AG08395 (cell line): ENCODE measurements at places on chromosomes 1 and 21.

- DNase-seq, result no peak
Measured at GRCh38 chr1:97864615-97865014, 56.2 kb downstream of the DPYD start.

DNA sequence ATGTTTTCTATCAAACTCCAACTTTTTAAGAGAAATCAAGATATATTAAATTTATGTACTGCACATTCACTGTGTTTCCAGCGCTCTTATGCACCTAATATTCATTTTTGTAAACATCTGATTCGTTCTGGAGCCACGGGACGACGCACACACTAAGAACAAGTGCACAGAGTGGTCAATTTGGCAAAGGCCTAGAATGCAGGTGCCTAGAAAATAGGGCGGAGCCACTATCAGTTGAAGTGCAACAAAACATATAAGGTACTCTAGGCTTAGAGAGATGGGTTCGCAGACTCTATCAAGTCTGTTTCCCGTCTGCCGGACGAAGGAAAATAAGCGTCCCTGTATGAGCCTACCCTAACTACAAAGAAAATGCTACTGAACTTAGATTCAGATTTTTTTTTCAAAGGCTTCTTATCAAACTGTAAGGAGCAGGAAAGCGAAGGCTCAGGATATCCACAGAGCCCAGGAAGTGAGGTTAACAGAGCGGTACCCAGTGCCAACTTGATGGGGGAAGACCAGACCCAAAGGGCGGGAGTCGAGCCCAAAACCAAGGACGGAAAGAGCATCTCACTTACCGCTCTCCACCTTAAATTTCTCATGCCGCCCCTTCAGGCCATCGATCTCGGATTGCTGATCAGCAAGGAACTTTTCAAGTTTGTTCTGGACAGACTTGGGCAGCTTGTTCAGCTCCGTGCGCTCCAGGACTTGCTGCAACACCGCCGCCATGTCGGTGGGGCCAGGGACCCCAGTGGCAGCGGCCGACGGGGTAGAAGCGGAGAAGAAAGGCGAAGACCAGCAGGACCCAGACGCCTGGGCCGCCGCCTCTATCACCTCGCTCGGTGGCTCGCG lies 526 bp downstream of the TPR start:
- peak; percentile 21 for DNase-seq

DNA sequence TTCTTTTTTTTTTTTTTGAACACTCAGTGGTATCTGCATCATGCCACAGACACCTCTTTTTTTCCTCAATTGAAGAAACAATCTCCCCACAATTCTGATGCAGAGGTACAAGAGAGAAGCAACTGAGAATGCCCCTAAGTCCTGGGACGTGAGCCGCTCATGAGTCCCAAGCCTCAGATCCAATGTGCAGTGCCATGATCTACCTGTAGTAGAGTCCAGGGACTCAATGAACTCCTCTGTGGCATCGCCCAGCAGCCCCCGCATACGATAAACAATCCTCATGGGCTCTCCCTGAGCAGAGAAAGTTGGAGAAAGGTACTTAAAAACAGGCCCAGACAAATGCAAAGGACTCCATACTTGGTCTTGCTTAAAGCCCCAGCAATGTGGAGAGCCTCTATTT lies 113.1 kb downstream of the UBR4 start:
- no peak for DNase-seq

- peak; percentile 37 for DNase-seq
Measured at GRCh38 chr1:82086739-82087138, 286.0 kb downstream of the ADGRL2 start.

- no peak for DNase-seq
Measured at GRCh38 chr1:41656068-41656467, 171.6 kb upstream of the EDN2 start.

DNA sequence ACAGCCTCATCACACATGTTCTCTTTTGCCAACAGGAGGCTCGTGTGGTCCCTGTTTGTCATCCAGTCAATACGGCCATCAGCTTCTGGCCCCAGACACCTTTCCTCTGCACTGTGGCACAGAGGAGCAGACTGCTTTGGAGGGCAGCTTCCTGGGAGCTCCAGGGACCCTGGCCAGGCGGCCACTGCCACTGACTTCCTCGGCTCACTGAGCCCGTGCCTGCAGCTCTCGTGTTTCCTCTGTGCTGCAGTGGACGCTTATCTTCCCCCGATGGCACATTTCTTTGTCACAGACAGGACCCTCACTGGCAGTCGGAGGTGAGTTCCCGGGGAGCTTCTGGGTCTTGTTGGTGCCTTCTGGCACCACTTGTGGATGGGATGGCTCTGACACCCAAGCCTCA lies 67.0 kb upstream of the DIRAS3 start:
- no peak for DNase-seq
